Endodermal cell (in vitro differentiated cells): ENCODE measurements at places on chromosomes 3 and 15.

DNA sequence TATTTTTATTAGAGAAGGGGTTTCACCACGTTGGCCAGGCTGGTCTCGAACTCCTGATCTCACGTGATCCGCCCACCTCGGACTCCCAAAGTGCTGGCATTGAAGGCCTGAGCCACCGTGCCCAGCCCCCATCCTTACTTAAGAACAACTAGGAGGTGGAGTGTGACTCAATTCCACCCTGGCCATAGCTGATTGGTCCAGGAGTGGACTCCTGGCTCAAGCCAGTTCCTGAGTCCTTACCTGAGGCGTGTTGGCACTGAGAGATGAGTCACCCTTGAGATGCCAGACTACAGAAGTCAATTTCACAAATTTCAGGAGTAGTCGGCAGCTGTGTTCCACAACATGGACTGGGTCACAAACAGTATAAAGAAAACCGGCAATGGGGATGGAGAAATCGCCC is 124.2 kb downstream of the SHQ1 start:
- no peak for DNase-seq

DNA sequence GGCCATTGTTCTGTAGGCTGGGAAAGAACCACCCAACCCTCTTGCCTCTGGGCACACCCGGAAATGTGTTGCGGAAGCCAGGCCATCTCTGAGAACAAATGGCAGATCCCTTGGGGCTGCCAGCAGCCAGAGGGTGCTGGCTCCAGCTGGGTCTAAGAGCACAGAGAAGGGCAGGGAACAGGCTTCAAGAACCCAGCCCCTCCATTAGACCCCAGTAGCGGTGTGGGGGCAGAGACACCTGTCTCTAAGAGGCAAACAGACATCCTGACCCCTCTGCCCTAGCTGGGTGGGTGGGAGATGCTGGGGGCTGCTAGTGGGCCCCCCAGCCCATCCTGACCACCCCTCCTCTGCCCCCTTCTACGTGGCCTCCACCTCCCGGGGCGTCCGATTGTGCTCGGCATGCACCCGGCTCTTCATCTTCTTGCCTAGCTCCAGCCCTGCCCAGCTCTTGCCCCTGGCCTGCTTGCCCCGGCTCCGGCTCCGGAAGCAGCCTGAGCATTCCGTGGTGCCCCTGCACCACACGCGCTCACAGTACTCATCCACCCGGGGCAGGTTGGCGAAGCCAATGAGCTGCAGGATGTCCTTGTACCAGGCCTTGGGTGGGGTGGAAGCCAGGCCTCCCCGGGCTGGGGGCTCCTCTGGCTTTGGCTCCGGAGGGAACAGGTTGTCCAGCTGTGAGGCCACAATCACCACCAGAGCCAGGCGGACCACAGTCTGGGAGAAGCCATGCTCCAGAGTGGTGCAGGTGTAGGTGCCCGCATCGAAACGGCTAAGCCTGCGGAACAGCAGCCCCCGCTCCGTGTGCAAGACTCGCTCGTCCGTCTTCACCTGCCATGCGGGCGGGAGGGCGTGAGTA is 9.4 kb downstream of the SEMA3G start:
- DNase-seq, result no peak

- no peak for DNase-seq
Measured at GRCh38 chr3:49279376-49279775, 2.3 kb upstream of the C3orf62 start.

- DNase-seq, result no peak
Measured at GRCh38 chr3:188706599-188706998, 465.2 kb upstream of the TPRG1 start.

DNA sequence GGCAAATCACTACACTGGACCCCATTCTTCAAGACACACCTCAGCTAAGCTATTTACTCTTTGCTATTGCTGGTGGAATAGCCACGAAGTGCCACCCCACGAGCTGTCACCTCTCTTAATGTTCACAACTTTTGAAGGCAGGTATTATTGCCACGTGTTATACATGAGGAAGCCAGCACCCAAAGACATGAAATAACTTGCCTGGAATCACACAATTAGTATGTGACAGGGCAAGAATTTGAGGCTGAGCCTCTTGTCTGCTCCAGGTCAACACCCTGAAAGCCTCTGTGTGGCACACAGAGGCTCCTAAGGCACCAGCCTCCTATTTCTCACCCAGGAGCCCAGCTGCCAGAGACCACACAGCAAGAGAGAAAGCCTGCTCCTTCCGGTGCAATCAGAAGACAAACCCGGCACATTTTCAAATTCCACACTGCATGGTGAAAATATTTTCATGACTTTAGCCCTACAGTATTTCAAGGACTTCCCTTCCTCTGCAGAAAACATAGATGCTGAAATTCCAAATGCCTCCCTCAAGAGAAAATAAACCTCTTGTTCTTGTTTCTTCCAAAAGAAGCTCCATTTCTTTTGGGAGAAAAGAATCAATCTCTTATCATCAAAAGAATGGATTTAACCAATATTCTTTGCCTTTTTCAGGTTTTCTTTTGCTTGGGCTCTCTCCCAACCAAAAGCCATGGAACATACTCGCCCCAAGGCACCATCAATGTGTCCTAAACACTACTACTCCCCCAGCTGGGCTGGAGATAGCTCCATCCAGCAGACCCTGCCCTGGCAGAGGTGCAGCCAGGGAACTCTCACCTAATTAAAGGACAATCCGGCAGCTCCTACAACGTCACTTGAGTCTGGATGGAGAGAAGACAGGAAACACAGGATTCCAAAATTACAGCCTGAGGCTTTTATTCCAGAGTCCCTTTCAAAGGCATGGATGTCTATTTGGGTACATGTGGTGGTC is 84.7 kb upstream of the THBS1 start:
- DNase-seq, result no peak

DNA sequence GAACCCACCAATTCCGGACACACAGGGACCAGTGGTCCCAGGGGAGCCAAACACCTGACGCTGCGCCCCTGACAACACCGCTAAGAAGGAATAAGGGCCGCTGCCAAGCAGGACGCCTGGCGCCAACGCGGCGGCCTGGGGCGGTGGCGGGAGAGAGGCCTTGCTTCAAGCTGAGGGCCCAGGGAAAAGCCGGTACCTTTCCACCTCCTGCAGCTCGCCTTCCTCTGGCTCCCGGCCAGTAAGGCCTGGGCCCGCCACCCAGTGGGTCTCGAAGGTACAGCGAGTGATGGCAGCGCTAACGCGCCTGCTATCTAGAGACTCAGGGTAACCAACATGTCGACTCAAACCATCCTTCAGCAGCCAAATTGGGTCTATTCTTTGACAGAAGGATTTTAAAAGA is 1074.1 kb downstream of the SI start:
- DNase-seq, result peak; percentile 93

- no peak for DNase-seq
Measured at GRCh38 chr3:40988468-40988867, 210.8 kb upstream of the CTNNB1 start.

DNA sequence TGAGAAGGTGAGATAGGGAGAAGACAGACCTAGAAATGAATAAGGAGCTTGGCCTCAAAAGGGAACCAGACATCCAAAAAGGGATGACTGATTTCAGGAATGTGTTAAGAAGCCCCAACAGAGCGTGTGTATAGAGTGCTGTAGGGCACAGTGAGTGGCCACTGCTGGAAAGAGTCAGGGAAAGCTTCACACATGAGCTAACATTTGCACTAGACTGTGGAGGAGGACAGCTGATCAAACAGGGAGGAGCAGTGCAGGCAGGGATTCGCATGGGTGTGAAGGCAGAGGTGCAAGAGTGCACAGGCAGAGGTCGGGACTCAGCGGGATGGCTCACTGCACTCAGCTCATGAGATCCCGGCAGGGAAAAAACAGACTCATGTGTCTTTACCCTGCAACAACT is 61.8 kb downstream of the NPTN start:
- no peak for DNase-seq

DNA sequence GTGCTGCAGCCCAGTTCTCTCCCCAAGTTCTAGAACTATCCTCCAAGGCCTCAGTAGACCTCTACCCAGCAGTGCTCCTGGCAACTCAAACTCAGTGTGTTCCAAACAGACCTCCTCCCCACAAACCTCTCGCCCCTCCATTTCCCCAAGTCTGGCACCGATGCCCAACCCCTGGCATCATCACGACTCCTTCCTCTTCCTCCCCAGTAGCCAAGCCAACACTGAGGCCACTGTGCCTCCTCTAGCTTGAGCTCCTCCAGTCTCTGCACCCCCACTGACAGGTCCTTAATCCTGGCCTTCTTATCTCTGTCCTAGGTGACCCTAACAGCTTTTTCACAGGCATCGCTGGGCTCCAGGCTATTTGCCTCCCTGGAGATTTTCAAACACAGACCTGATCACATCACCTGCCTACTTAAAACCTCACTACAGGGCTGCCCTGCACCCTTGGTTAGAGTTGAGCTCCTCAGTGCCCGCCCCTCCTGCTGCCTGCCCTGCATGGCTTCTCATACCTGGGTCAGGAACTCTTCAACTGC is 6.8 kb downstream of the ARPIN start:
- peak; percentile 47 for DNase-seq

DNA sequence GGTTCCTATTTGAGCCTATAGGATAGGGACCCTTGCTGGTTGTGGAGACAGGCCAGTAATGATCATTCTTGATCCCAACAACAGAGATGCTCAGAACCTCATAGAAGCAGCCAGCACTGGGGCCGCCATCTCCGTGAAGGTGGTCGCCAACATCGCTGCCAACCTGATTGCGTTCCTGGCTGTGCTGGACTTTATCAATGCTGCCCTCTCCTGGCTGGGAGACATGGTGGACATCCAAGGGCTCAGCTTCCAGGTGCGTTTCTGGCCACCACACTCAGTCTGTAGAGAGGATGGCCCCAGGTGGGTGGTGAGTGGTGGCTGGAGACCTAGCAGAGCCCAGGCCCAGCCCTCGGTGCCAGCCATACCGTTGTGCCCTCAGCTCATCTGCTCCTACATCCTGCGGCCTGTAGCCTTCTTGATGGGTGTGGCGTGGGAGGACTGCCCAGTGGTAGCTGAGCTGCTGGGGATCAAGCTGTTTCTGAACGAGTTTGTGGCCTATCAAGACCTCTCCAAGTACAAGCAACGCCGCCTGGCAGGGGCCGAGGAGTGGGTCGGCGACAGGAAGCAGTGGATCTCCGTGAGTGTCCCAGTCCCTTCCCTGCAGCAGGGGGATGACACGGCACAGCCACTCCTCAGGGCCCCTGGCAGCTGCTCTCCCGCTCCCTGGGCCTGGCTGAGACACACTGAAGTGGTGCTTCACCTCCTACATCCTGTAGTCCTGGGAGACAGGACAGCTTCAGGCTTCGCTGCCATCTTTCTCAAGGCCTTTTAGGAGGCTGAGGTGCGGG is 46.5 kb upstream of the PDE8A start:
- peak; percentile 77 for DNase-seq

DNA sequence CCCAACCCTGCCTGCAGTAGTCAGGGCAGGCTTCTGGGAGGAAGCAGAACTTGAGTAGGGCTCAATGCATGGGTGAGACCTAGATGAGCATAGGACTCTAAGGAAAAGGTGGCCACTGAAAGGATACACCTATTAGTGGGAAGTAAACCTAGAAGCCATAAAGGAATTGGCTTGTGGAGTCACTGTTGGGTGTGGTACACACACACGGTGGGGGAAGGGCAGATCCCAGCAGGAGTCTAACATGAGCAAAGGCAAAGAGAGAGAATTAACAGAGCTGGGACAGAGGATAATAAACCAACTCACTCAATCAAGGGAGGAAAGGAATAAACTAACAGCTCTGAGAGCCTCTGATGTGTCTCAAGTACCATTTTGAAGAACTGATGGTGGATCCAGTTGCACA is 23.1 kb downstream of the DAPK2 start:
- no peak for DNase-seq

DNA sequence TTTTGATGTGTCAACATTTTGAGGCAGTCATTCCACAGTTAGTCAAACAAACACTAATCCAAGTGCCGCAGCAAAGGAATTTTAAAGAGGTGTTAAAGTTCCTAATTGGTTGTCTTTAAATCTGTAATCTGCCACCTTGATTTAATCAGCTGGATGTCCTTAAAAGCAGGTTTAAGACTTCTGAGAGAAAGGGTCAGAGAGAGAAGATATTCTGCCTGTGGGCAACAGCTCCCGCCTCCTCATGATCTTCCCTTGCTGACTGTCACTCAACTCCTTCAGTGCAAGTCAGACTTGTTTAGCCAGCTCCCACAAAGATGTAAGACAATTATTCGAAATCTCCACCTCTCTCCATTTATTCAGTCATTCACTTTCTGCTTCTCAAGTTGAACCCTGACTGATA is 92.6 kb upstream of the MYRIP start:
- peak; percentile 64 for DNase-seq

GRCh38 chr3:116199063-116199462 is 246.2 kb downstream of the LSAMP start:
- no peak for DNase-seq
